ENCODE measurements at places on chromosomes 11 and 22.

DNA sequence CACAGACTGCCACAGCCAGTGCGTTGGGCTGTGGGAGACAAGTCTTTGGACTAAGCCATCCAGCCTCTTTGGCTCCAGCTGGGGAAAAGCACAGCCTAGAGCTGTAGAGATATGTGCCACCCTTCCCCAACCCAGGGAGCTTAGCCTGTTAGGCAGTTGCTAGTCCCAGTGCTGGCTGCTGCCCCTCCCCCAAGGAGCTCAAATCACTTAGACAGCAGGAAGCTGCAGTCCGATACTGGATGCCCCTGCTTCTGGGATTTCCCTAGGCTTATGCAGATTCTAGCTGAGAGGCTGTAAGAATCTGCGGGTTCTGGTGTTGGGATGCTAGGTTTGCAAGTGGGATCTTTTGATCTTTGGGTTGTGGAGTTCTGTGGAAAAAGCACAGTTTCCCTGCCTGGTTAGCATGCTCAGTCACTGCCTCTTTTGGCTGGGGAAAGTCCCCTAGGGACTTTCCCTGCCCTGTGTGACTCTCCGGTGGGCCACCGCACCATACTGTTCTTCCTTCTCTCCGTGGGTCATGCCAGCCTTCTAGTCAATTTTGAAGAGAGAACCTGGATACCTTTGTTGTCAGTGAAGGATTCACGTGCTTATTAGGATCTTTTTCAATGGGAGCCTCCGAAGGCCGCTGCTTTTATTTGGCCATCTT lies 792.0 kb downstream of the KCNA4 start:
- DNase-seq, result no peak

DNA sequence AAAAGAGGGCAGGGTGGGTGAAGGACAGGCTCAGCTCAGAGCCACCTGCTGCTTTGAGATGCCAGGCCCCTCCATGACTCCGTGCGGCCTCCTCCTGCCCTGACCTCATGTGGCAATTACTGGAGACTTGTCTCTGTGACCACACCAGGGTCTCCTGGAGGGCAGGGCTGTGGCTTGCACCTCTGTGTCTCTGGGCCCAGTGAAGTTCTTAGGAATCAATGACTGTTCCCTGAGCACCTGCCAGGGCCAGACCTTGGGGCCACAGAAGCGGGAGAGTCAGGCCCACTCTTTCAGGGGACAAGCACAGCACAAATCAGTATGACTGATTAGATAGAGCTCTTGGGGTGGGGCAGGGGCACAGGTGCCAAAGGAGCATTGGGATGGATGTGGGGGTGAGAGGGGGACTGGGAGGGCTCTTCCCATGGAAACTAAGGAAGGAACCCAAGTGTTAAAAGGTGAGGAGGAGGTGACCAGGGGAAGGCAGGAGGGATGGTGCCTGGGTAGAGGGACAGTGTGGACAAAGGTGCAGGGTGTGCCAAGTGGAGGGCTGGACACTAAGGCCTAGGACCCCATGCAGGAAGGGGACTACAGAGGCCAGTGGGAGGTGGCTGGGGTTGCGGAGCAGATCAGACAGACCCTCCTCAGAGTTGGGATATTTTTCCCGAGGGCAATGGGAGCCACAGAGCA lies 77.3 kb upstream of the SHISAL1 start:
- DNase-seq, result no peak

DNA sequence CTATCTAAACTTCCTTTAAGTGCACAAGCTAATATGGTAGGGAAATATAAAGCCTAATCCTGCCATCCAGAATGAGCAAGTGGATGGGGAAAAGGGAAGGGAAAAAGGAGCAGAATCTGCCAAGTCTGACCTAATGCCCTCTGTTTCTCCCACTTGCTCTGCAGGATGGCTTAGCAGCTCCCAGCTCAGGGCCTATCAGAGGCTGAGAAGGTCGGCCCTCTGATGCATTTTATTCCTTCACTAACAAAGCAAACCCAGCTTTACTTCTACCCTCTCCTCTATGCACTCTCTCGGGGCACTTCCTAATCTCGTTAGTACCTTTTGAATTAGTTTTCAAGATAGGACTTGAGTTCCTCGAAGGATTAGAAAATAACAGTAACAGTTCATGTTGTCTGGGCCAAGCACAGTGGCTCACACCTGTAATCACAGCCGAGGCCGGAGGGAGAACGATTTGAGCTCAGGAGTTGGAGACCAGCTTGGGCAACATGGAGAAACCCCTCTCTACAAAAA lies 9.9 kb upstream of the OR51V1 start:
- DNase-seq, result no peak

GRCh38 chr11:68044145-68044813 lies 5.5 kb downstream of the TCIRG1 start:
- no peak for DNase-seq

- no peak for DNase-seq
These were observed 22.0 kb upstream of the ZC3H12C start for GRCh38 chr11:110071197-110071596.

DNA sequence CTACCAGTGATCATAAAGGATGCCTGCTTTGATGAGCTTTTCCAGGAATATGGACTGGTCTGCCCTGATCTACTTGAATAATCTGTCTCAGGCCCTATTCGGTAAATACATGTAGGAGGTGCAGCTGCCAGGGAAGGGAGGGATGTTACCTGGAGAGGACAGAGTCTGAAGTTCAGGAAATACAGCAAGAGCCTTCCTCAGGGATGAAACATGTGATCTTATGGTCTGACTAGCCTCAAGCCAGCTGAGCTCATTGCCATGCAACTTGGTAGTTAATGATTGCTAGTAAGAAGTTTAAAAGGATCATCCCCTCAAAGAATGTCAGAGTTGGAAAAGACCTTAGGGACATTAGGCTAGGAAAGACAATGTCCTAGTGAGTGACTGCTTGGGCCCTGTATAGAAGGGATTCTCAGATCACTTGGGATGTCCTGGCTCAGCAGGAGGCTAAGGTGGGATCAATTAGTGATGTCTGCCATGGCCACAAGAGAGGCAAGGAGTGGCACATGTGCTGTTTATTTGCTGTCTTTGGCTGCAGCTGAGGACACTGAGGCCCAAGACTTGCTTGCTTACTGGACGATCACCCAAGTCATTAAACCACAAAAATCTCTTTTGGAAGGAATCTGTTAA lies 18.5 kb downstream of the PTPRJ start:
- DNase-seq, result no peak

GRCh38 chr11:76662656-76663485 lies 7.7 kb downstream of the LRRC32 start:
- DNase-seq, result no peak

DNA sequence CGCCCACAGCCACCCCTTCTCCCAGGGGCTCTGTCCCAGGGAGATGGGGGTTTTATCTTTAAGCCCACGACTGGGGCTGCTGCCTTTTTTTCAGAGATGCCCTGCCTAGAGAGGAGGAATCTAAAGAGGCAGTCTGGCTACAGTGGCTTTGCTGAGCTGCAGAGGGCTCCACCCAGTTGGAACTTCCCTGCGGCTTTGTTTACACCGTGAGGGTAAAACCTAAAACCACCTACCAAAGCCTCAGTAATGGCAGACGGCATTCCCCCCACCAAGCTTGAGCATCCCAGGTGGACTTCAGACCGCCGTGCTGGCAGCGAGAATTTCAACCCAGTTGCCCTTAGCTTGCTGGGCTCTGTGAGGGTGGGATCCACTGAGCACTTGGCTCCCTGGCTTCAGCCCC lies 535.8 kb downstream of the NELL1 start:
- no peak for DNase-seq

- DNase-seq, result no peak
These were observed 498.0 kb downstream of the BRD1 start for GRCh38 chr22:49329636-49330035.

GRCh38 chr22:23325183-23325582 lies 144.9 kb downstream of the BCR start:
- DNase-seq, result no peak

DNA sequence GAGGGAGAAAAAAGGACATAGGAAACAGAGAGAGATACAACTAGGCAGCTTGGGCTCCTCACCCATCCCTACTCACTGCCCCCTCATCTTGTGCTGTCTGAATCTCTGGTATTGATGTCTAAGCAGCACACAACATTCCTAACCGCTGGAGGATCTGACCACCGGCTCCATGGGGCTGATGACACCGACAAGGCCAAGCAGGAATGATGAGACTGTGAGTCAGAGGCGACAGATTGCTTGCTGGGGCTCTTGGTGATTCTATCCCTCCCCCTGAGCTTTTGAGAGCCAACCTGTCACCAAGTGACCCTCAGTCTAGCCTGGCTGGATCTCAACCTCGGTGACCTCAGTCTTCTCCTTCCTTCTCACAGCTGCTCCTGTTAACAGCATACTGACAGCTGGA lies 13.8 kb downstream of the PAMR1 start:
- no peak for DNase-seq

DNA sequence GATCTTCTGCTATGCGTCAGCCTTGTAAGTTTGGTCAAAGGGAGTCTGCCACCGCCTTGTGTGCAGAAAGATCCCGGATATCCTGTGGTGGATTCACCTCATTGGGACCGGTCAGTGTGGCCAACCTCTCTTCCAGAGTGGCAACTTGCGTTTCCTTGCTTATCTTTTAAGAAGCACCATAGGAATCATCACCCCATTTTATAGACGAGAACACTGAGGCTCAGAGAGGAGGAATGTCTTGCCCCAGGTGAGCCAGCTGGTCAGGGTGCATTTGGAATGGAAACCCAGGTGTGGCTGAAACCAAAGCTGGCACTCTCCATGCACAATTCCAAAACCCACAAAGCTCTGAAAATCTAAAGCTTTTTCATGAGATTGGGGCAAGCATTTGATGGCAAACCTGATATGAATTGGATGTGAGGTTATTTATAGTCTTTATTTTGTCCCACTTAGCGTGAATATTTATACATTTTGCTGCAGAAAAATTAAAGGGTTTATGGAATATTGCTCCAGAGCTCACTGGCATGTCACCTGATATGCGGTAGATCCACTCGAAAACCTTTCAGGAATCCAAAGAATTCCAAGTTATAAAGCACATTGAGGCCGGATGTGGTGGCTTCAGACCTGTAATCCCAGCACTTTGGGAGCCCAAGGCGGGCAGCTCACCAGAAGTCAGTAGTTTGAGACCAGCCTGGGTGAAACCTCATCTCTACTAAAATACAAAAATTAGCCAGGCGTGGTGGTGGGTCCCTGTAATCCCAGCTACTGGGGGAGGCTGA lies 12.1 kb upstream of the EIF3D start:
- no peak for DNase-seq

GRCh38 chr22:46674367-46674781 lies 54.2 kb downstream of the GRAMD4 start:
- no peak for DNase-seq

- DNase-seq, result no peak
These were observed 30.3 kb upstream of the WNT7B start for GRCh38 chr22:46007003-46007847.

- no peak for DNase-seq
These were observed 166.7 kb upstream of the SYN3 start for GRCh38 chr22:33224841-33225240.

DNA sequence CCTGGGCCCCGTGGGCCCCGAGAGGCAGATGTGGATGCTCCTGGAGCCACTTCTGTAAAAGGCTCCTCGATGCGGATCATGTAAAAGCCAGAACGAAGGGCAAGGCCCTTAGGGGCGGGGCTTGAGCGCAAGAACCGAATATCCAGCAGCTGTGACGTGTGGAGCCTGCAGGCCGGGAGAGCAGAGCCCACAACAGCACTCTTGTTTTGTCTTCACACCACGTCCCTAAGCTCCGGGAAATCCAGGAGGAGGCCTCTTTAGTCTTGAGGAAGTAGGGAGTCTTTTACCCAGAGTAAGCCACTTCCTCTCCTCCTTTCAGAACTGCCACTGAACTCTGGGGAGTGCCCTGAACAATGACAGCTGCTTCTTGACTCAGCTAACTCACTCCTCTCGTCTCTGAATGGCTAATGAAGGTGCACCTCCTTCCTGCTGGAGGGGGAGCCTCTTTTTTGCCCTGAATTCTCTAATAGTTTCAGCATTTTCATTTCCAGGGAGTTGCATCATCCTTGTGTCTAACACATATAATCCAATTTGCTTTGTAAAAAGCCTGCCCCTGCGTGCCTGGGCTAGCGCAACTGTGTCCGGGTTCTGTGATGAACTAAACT lies 12.5 kb downstream of the L3MBTL2 start:
- no peak for DNase-seq

DNA sequence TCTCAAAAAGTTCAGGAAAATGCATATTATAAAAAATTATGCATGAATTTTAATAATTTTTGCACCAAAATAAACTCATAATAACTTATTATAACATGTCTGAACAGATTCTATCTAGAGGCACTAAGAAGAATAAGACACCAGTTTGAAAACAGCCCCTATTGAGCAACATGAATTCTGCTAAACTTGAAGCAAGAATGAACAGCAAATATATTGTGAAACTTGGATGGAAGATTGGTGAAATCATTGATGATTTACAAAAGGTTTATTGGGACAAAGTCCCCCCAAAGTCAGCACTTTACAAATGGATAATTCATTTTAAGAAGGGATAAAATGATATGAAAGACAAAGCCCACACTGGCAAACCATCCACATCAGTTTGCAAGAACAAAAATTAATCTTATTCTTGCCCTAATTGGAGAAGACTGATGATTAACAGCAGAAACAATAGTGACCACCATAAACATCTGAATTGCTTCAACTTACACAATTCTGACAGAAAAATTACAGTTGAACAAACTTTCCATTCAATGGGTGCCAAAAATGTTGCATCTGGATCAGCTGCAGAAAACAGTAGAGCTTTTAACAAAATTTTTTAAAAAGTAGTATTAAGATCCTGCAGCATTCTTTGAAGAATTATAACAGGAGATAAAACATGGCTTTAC lies 257.5 kb upstream of the FAT3 start:
- DNase-seq, result no peak

GRCh38 chr22:49017482-49018329 lies 810.0 kb downstream of the BRD1 start:
- DNase-seq, result no peak

- DNase-seq, result no peak
These were observed 12.9 kb upstream of the CD3E start for GRCh38 chr11:118291477-118292135.

GRCh38 chr11:30594646-30595411 lies 8.7 kb upstream of the MPPED2 start:
- DNase-seq, result no peak

DNA sequence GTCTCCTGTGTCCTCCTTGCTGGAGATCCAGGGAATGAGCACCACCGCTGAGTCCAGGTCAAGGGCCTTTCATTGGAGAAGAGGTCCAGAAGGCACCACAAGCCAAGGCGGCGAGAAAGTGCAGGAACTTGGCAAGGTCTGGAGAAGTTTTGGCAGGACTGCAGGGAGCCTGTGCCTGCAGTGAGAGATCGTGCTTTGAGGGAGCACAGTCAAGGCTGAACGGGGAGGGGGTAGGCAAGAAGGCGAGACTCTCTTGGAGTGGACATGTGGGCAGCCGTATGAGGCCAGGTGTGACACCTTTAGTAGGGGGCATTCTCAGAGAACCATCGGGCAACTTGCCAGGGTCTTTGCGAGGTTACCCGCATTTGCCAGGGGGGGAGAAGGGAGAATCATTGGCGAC lies 30.5 kb downstream of the LRRC10B start:
- no peak for DNase-seq

DNA sequence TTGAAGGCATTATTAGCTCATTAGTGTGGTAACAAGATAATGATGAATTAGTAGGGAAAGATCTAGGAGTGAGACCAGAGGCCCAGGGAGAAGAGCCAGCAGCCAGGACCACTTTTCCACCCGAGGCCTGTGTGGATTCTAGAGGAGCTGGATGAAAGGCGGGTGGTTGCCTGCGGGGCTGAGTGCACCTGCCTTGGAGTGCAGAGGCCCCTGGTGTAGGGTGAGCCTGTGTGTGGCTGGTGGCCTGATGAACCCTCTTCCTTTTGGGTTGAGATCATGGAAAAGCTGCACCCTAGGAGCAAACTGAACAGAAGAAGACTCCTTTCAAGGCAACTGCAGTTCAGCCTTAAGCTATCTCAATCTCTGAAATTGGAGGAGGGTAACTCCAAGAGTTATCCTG lies 5.9 kb upstream of the TP53AIP1 start:
- no peak for DNase-seq

Data from K562 (cell line).